Chondrocyte (in vitro differentiated cells): ENCODE measurements at places on chromosomes 6 and 20. TPM values are rescaled to one million over a fixed set of nuclear protein-coding genes. Genes with fewer than 3 reads are reported as not detected.

YWHAB gene
- 170 to 201 TPM (median 191 TPM) in 3 replicates for total RNA-seq

BPHL gene
- 22.1 to 26.2 TPM (median 22.3 TPM) in 3 replicates for total RNA-seq

- DNase-seq, result no peak
Observed at GRCh38 chr6:37798436-37799262, 20.9 kb upstream of the ZFAND3 start.

GRCh38 chr20:22394583-22394982 is 189.8 kb downstream of the FOXA2 start:
- DNase-seq, result no peak

HDGFL1 gene
- not detected in 3 replicates for total RNA-seq

CYP39A1 gene
- 0.31 to 0.62 TPM in 2 of 3 replicates, not detected in the other for total RNA-seq

PBOV1 gene
- not detected in 3 replicates for total RNA-seq

DNA sequence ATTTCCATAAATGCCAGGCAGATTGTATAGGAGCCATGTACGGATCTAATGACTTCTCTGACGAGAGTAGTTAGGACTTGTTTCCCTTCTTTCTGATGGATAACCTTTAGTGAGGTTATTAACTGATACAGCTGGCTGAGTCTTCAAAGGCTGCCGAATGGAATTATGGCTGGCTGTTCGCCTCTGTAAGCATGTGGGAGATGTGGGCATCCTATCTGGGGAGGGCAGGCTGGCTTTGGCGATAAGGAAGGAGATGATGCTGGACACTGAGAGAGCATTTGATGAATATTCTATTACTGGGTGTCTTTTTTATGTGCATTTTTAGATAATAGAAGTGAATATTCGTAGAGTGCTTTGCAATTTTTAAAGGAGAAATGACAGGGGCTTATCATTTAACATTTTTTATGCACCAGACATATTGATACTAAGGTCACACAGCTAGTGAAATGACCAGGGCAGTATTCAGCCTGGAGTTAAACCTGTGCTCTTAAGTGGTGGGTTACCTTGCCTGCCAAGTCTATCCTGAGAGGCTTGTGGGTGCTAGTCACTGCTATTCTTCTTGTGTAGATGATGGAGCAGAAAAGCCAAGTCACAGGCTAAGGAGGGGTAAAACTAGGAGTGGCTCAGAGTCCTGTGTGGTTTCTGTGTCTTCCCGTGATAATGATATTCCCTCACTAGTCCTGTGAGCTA is 3.1 kb downstream of the PBOV1 start:
- no peak for DNase-seq

DAAM2 gene
- total RNA-seq, result 137 to 142 TPM (median 142 TPM) in 3 replicates

DNA sequence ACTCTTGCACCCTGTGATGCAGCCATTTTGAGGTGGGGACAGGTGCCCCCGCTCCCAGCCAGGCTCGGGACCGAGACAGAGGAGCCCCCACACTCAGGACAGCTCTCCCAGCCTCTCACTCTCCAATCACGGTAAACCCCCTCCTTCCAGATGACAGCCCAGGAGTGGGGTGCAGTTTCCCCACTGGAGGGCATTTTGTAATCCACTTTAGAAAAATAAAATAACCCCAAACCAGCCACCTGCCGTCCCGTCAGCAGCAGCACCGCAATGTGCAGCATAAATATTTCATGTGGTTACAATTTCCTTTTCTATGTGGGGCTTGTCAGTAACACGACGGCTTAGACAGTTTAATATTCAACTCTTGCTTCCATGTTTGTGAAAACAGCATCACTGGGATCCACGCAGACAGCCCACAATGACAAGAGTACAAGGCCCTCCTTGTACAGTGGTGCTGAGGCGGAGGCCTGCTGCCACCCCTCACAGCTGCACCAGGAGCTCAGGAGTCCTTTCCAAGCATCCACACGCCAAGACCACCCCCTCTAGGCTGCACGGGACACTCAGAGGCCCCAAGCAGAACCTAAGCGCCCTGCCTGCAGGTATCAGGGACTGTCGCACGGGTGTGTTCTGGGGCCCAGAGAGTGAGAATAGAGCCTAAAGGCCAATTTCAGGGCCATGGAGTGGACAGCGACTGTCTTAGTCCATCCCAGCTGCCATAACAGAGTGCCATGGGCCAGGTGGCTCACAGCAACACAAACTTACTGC is 116.7 kb downstream of the JPH2 start:
- DNase-seq, result no peak

SULF2 gene
- 82.4 to 120 TPM (median 85.7 TPM) in 3 replicates for total RNA-seq

GRCh38 chr6:34540222-34540621 is 15.9 kb downstream of the SPDEF start:
- no peak for DNase-seq

GRCh38 chr20:53708129-53708968 is 114.7 kb upstream of the ZNF217 start:
- no peak for DNase-seq

DNA sequence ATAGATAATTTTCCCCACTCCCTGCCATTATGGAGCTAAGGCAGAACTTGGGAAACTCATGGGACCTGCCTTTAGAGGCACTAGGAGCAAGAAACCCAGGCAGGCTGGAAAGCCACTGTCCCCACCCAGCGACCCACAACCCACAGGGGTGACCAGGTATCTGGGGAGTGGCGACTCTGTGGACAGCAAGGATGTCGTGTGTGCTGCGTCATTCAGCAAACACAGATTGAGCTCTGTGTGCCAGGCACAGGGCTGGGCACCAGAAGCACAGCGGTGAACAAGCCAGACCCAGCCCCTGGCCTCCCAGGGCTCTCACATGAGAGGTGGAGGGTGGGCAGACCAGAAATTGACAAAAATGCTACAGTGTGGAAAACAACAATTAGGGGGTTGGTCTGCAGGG is 27.7 kb downstream of the DLGAP4 start:
- DNase-seq, result no peak
